Memory B cell (primary cell): ENCODE measurements at places on chromosomes 5 and 9.

- H3K27ac ChIP-seq = no peak overlapping the region
- no peak for DNase-seq
- H3K4me1 ChIP-seq = no peaks in the 10 kb centered on the region
- no peak overlapping the region for H3K4me3 ChIP-seq
Measured at GRCh38 chr9:124645274-124645673, 125.8 kb downstream of the NR6A1 start.

DNA sequence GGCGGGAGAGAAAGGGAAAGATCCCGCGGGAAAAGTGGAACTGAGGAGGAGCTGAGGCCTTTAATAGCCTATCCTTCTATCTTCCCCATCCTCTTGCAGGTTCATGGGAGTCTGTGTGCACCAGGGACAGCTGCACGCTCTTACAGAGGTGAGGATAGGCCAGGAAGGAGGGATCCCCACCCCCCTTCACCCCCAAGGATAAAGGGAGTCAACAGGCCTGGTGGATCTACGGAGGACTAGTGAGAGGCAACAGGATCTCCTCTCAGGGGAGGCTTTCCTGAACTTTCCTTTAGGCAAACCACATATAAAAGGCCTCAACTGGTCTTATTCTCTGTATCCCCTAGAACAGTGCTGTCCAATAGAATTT, 1.1 kb downstream of the TESK1 start:
- H3K4me1 ChIP-seq = peaks cover 25% of the 10 kb centered on the region
- H3K27ac ChIP-seq = peak overlapping the region; percentile 62
- H3K27me3 ChIP-seq = no peaks in the 10 kb centered on the region
- H3K36me3 ChIP-seq = peaks cover 10% of the 10 kb centered on the region
- peak overlapping the region; percentile 83 for H3K4me3 ChIP-seq

- H3K27ac ChIP-seq = no peak overlapping the region
- no peak for DNase-seq
- no peaks in the 10 kb centered on the region for H3K27me3 ChIP-seq
- peaks cover 12% of the 10 kb centered on the region for H3K4me1 ChIP-seq
Measured at GRCh38 chr9:93008457-93008856, 50.0 kb upstream of the SUSD3 start.

- H3K27ac ChIP-seq = no peak overlapping the region
- peaks cover 40% of the 10 kb centered on the region for H3K4me1 ChIP-seq
- peaks cover 14% of the 10 kb centered on the region for H3K36me3 ChIP-seq
- H3K4me3 ChIP-seq = no peak overlapping the region
- no peak for DNase-seq
Measured at GRCh38 chr5:154042766-154043165, 4.0 kb downstream of the MFAP3 start.

DNA sequence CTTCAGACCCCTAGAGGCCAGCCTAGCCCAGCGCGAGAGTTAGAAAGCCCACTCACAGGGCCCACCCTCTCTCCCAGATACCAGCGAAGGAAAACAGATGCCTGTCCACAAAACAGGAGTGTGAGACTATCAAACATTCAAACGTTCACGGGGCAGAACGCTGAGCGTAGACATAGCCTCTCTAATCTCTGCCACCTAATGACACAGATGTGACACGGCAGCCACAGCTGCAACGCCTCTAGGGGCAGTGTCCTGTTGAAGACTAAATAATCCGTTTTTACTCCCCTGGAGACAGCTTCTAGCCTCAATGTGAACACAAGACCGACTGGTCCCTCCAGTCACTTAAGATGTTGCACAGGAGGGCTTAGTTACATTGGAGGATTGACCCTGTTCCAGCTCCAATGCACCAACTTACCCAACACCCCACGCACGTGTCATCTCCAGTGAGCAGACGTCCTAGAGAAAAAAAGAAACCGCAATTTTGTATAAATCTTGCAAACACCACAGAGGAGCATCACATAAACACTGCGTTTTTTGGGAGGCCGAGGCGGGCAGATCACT, 14.3 kb downstream of the DIPK1B start:
- no peak for DNase-seq
- H3K36me3 ChIP-seq = peaks cover 16% of the 10 kb centered on the region
- no peaks in the 10 kb centered on the region for H3K27me3 ChIP-seq
- peak overlapping the region; percentile 89 for H3K27ac ChIP-seq
- H3K4me3 ChIP-seq = peak overlapping the region; percentile 95

DNA sequence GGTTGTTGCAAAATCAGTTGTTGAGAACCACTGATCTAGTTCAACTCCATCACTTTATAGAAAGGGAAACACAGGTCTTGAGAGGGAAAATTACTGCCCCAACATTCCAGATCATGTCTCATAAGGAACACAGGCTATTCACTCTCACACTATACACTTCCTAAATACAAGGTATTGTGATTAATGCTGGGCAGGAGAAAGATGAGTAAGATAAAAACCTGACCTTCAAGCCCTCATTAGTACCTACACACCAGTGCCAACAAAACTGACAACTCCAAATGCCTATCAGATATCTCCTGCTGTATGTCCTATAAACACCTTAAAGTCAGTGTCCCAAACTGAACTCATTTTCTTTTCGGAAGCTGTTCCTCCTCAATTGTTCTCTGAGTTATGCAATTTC, 8.2 kb downstream of the GNE start:
- peak overlapping the region; percentile 35 for H3K27ac ChIP-seq
- no peak overlapping the region for H3K4me3 ChIP-seq
- H3K4me1 ChIP-seq = peaks cover 11% of the 10 kb centered on the region
- H3K36me3 ChIP-seq = peaks cover 13% of the 10 kb centered on the region
- no peak for DNase-seq

GRCh38 chr9:99635032-99635431, 186.7 kb upstream of the NR4A3 start:
- peaks cover 12% of the 10 kb centered on the region for H3K4me1 ChIP-seq
- no peaks in the 10 kb centered on the region for H3K27me3 ChIP-seq
- DNase-seq = no peak
- H3K4me3 ChIP-seq = no peak overlapping the region

- no peaks in the 10 kb centered on the region for H3K36me3 ChIP-seq
- no peak overlapping the region for H3K4me3 ChIP-seq
- H3K4me1 ChIP-seq = no peaks in the 10 kb centered on the region
- no peaks in the 10 kb centered on the region for H3K27me3 ChIP-seq
Measured at GRCh38 chr5:40549616-40550015, 130.1 kb upstream of the PTGER4 start.

DNA sequence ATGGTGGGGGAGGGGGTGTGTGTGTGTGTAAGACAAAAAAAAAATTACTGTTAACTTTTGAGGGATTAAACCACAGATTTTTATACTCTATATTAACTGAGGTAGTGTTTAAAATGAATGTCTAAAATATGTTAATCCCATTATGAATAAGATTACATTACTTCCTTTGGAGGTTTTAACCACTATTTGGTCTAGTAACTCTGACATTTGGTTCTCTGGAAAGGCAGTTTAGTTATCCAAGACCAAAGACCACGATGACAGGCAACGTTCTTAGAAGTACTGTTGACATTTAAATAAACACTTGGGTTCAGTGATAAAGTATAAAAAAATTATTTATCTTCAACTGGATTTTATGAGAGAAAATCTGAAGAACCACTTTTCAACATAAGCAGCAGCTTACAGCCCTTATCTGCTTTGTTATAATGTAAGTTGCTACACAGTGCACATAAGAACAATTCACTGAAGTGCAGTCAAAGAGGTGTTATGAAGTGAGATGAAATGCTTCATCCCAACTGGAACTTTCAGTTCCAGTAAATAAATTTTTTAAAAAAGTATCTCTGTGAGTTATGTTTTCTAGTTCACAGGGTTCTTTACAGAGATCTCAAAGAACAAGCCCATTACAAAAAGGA, 94.5 kb downstream of the OSMR start:
- H3K4me3 ChIP-seq = no peak overlapping the region
- H3K27me3 ChIP-seq = no peaks in the 10 kb centered on the region
- H3K36me3 ChIP-seq = peaks cover 13% of the 10 kb centered on the region
- H3K4me1 ChIP-seq = no peaks in the 10 kb centered on the region

DNA sequence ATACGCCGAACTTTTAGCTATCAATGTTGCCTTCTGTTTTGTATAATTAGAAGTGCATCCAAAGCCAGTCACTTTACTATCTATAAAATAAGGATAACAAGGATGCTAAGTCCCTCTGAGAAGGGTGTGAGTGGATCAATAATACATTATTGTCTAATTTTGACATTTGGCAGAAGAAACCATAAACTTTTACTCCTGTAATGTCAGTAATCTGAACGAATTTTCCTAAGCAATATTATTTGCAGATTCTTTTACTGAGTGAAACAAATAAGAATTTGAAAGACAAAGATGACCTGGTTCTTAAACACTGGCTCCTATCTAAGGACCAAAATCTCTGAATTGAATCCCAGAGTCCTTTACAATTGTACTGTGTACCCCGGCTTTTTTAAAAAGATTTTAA, 126.6 kb upstream of the TMEM161B start:
- H3K4me1 ChIP-seq = peaks cover 3% of the 10 kb centered on the region
- H3K4me3 ChIP-seq = no peak overlapping the region
- no peak for DNase-seq

- H3K4me3 ChIP-seq = no peak overlapping the region
- no peaks in the 10 kb centered on the region for H3K27me3 ChIP-seq
- H3K27ac ChIP-seq = no peak overlapping the region
- DNase-seq = no peak
- H3K4me1 ChIP-seq = peaks cover 12% of the 10 kb centered on the region
Measured at GRCh38 chr9:112853882-112854585, 36.6 kb downstream of the SLC46A2 start.

DNA sequence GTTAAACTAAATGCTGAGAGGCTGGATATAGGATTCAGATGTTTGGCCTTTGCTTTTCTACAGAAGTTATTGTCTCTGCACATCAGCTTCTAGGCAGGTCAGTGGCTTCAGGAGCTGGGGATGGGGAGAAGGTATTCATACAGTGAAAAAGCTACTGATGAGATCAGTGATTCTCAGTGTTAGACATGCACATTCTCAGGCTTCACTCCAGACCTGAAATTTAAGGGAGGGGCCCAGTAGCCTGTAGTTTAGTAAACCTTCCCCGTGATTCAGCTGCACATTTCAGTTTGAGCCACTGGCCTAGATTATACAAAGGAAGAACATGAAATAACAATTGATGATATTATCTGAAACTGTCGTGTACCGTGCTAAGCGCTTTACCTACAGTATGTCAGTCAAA, 127.2 kb downstream of the ARHGAP26 start:
- DNase-seq = no peak
- H3K4me1 ChIP-seq = no peaks in the 10 kb centered on the region
- H3K4me3 ChIP-seq = no peak overlapping the region

DNA sequence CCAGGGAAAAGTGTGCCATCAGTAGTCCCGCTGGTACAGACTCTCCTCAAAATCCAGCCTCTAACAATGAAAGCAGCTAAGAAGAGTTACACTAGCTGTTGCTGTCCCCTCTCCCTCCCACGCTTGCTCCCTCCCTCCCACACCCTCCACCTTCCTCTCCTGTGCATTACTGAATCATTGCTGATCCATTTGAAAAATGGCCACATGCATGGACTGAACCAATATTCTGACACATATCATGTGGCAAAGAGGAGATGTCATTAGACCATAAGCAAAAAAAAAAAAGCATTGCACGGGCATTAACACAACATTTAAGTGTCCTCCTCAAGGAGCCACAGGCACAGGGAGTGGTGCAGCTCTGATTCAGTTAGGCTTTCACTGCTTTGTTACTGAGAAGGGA, 37.9 kb downstream of the LHFPL2 start:
- H3K27ac ChIP-seq = no peak overlapping the region
- peaks cover 6% of the 10 kb centered on the region for H3K36me3 ChIP-seq
- H3K27me3 ChIP-seq = no peaks in the 10 kb centered on the region
- peaks cover under 1% of the 10 kb centered on the region for H3K4me1 ChIP-seq
- DNase-seq = no peak

DNA sequence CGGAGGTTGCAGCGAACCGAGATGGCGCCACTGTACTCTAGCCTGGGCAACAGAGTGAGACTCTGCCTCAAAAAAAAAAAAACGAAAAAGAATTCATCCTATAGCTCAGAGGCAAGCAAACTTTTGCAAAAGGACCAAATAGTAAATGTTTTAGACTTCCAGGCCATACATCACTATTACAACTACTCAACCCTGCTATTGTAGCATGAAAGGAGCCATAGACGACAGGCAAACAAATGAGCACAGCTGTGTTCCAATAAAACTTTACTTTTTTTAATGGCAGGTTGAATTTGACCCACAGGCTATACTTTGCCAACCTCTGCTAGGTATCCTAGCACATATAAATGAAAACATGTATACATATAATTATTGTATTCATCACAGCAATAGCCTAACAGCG, 58.9 kb upstream of the SLC30A5 start:
- no peaks in the 10 kb centered on the region for H3K4me1 ChIP-seq
- no peak for DNase-seq
- no peak overlapping the region for H3K4me3 ChIP-seq
- no peak overlapping the region for H3K27ac ChIP-seq
- no peaks in the 10 kb centered on the region for H3K36me3 ChIP-seq

- no peak overlapping the region for H3K27ac ChIP-seq
- H3K27me3 ChIP-seq = no peaks in the 10 kb centered on the region
- peaks cover 4% of the 10 kb centered on the region for H3K4me1 ChIP-seq
- DNase-seq = no peak
- peaks cover 31% of the 10 kb centered on the region for H3K36me3 ChIP-seq
- no peak overlapping the region for H3K4me3 ChIP-seq
Measured at GRCh38 chr5:169971780-169972179, 8.5 kb downstream of the INSYN2B start.

GRCh38 chr9:437574-438001, 222.9 kb downstream of the DOCK8 start:
- peaks cover 52% of the 10 kb centered on the region for H3K36me3 ChIP-seq
- DNase-seq = no peak
- no peaks in the 10 kb centered on the region for H3K27me3 ChIP-seq
- no peaks in the 10 kb centered on the region for H3K4me1 ChIP-seq

DNA sequence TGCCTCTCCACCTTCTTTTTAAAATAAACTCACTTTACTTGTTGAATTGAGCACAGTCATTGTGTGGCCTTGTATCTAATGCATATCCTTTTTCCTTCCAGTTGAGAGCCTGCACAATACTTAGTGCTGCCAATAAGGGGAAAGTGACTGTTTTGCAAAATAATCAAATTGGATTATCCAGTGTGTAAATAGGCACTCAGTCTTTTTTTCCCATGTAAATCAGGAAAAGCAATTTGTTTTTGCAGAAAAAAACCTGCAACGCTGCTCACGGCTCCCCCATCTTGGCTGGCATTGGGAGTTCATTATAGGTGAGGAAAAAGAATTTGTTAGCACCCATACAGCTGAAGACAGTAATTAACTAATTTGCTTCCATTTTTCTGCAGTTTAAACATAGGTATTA, 299.9 kb downstream of the CSNK1G3 start:
- H3K4me1 ChIP-seq = peaks cover 14% of the 10 kb centered on the region
- H3K36me3 ChIP-seq = no peaks in the 10 kb centered on the region
- no peak overlapping the region for H3K27ac ChIP-seq
- DNase-seq = no peak
- H3K27me3 ChIP-seq = peaks cover 4% of the 10 kb centered on the region

DNA sequence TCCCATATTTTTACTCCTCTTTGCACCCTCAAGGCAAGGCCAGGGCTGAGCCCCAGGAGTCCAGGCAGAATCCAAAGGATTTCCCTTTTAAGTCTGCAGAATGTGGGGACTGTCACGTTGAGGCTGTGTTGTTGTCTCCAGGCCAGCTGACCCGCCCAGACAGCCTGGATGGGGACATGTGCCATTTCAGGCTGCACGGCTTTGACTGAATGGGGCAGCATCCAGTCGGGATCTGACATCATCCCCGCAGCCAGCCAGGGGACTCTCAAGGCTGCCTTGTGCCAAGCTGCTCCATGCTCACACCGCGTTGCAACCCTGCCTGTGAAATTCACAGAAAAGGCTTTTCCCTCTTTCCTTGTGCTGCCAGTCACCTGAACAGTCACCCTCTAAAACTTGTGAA, 2.2 kb upstream of the ZNF366 start:
- no peaks in the 10 kb centered on the region for H3K36me3 ChIP-seq
- no peak overlapping the region for H3K27ac ChIP-seq
- peaks cover 17% of the 10 kb centered on the region for H3K4me1 ChIP-seq
- no peak for DNase-seq
- no peak overlapping the region for H3K4me3 ChIP-seq
- H3K27me3 ChIP-seq = peaks cover 4% of the 10 kb centered on the region
